ENCODE measurements at places on chromosomes 13 and 19. TPM values are rescaled to one million over a fixed set of nuclear protein-coding genes. Genes with fewer than 3 reads are reported as not detected.

Gene MEDAG
- not detected for total RNA-seq

Gene CGB5
- total RNA-seq, result not detected

Gene FGF22
- 0.72 TPM for total RNA-seq

GRCh38 chr13:107836685-107837084, 378.7 kb downstream of the LIG4 start:
- no peaks in the 10 kb centered on the region for H3K36me3 ChIP-seq
- no peak overlapping the region for H3K4me3 ChIP-seq

DNA sequence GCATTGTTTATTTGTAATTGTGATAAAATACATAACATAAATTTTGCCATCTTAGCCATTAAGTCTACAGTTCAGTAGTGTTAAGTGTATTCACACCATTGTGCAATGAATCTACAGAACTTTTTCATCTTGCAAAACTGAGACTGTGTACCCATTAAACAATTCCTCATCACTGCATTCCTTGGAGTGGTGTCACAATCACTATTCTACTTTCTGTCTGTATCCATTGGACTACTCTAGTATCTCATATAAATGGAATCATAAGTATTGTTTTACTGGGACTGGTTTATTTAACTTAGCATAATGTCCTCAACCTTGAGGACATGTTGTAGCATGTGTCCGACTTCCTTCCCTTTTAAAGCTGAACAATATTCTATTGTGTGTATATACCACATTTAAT, 36.8 kb downstream of the UFM1 start:
- H3K36me3 ChIP-seq, result peaks cover 1% of the 10 kb centered on the region
- no peak overlapping the region for H3K4me3 ChIP-seq
- no peak for DNase-seq
- H3K27ac ChIP-seq, result no peak overlapping the region

- peak; percentile 97 for DNase-seq
- peak within 1 kb of the TSS; percentile 99 for H3K27ac ChIP-seq
- peak within 1 kb of the TSS; percentile 98 for H3K4me3 ChIP-seq
- H3K4me1 ChIP-seq, result peaks cover 47% of the 10 kb centered on the region
- H3K27me3 ChIP-seq, result no peaks in the 10 kb centered on the region
Observed at GRCh38 chr19:49473868-49474541, at the start of gene FLT3LG. Gene FLT3LG, plus strand, starts transcription at chr19:49474215. Its CDS starts 425 bp downstream, at chr19:49474640.

GRCh38 chr13:33678906-33679657, 138.9 kb upstream of the RFC3 start:
- DNase-seq, result peak; percentile 29
- peak overlapping the region; percentile 58 for H3K4me3 ChIP-seq
- no peaks in the 10 kb centered on the region for H3K36me3 ChIP-seq
- peaks cover 14% of the 10 kb centered on the region for H3K4me1 ChIP-seq
- no peaks in the 10 kb centered on the region for H3K27me3 ChIP-seq

- H3K27me3 ChIP-seq, result no peaks in the 10 kb centered on the region
- H3K4me1 ChIP-seq, result no peaks in the 10 kb centered on the region
- no peak overlapping the region for H3K27ac ChIP-seq
- DNase-seq, result no peak
Observed at GRCh38 chr19:56347163-56347778, 32.6 kb upstream of the ZSCAN5A start.

- H3K36me3 ChIP-seq, result peaks cover 3% of the 10 kb centered on the region
- H3K4me1 ChIP-seq, result peaks cover 36% of the 10 kb centered on the region
- peak overlapping the region; percentile 62 for H3K27ac ChIP-seq
- no peaks in the 10 kb centered on the region for H3K27me3 ChIP-seq
- H3K4me3 ChIP-seq, result peak overlapping the region; percentile 89
Observed at GRCh38 chr13:112690283-112690929, 568 bp downstream of the ATP11A start.

DNA sequence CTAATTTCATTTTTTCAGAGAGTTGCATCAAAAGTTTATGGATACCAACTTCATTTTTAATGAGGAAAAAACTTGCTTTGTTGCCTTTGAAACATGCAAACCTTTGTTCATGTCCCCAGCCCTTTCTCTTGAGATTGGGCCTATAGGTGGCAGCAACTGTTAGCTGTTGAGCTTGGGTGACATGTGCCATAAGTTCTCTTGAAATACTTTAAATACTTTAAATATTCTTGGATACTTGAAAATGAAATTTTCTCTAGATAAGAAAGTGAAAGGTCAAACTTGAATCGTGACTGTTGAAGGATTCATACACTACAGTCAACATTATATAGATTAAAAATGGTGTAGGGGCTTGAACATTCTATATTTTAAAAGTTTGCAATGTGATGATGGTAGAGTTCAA, 294.9 kb downstream of the NDFIP2 start:
- H3K4me3 ChIP-seq, result no peak overlapping the region
- no peak overlapping the region for H3K27ac ChIP-seq
- no peaks in the 10 kb centered on the region for H3K27me3 ChIP-seq
- no peaks in the 10 kb centered on the region for H3K36me3 ChIP-seq
- no peak for DNase-seq

DNA sequence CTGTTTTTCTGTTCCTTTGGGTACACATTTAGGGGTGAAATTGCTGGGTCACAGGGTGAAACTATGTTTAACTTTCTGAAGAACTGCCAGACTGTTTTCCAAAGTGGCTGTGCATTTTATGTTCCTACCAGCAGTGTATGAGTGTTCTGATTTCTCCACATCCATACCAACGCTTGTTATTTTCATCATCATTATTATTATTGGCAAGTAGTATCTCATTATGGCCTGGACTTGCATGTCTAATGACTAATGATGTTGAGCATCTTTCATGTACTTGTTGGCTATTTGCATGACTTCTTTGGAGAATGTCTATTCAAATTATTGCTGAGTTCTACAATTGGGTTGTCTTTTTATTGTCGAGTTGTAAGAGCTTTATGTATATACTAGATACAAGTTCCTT, 321.8 kb upstream of the HTR2A start:
- H3K4me1 ChIP-seq, result no peaks in the 10 kb centered on the region
- DNase-seq, result no peak
- no peak overlapping the region for H3K27ac ChIP-seq
- H3K4me3 ChIP-seq, result no peak overlapping the region
- H3K27me3 ChIP-seq, result no peaks in the 10 kb centered on the region

GRCh38 chr13:43107780-43108179, 84.4 kb downstream of the DNAJC15 start:
- no peak for DNase-seq
- H3K4me3 ChIP-seq, result no peak overlapping the region
- H3K27me3 ChIP-seq, result no peaks in the 10 kb centered on the region
- no peaks in the 10 kb centered on the region for H3K4me1 ChIP-seq

- peak overlapping the region; percentile 84 for H3K4me3 ChIP-seq
- peaks cover 87% of the 10 kb centered on the region for H3K4me1 ChIP-seq
- peak overlapping the region; percentile 83 for H3K27ac ChIP-seq
Observed at GRCh38 chr13:46170687-46171086, 11.3 kb downstream of the LCP1 start.

DNA sequence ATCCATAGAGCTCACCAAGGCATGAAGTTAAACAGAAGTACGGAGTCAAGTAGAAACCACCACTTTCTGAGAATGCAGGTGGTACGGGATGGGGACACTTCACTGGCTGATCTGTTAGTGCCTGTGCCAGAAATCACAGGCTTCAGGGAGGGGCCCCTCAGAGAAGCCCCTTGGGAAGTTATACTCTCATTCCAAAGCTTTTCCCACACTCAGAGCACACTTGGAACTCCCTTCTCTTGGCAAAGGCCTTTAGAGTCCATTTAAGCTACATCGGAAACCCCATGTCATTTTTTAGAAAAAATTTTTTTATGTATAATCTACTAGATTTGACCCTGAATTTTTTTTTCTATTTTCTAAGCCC, 80.7 kb upstream of the WASF3 start:
- H3K4me3 ChIP-seq, result peak overlapping the region; percentile 70
- H3K4me1 ChIP-seq, result peaks cover 8% of the 10 kb centered on the region
- H3K27me3 ChIP-seq, result peaks cover 3% of the 10 kb centered on the region
- no peak for DNase-seq
- no peaks in the 10 kb centered on the region for H3K36me3 ChIP-seq

- H3K36me3 ChIP-seq, result no peaks in the 10 kb centered on the region
- DNase-seq, result no peak
- H3K4me1 ChIP-seq, result no peaks in the 10 kb centered on the region
- no peak overlapping the region for H3K27ac ChIP-seq
- H3K4me3 ChIP-seq, result no peak overlapping the region
Observed at GRCh38 chr13:78183732-78184131, 265.1 kb upstream of the EDNRB start.

DNA sequence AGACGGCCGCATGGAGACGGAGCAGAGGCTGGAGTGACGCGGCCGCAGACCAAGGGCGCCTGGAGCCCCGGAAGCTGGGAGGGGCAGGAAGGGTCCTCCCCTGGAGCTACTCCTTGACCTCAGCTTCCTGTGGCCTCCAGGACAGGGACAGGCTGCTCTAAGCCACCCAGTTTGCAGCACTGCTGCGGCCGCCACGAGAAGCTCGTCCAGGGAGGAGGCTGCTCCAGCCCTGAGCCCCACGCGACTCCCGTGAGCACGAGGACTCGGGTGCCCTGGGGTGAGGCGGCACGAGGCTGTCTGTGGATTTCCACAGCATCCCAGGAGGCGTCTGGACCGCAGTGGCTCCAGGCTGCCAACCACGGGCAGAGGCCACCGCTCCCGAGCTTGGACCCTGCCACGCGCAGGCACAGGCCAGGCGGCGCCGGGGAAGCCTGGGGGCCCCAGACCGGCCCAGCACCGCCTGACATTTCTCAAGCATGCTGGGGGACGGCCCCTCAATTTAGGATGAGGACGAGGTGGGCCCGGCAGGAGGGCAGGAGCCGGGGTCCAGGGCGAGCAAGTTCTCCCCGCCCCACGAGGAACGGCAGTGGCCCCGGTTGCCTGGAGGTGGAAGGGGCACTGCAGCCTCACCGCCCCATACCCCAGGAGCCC, 10.7 kb downstream of the SBNO2 start:
- H3K4me3 ChIP-seq, result no peak overlapping the region
- H3K27ac ChIP-seq, result no peak overlapping the region
- H3K4me1 ChIP-seq, result no peaks in the 10 kb centered on the region
- H3K36me3 ChIP-seq, result peaks cover 7% of the 10 kb centered on the region
- H3K27me3 ChIP-seq, result no peaks in the 10 kb centered on the region

DNA sequence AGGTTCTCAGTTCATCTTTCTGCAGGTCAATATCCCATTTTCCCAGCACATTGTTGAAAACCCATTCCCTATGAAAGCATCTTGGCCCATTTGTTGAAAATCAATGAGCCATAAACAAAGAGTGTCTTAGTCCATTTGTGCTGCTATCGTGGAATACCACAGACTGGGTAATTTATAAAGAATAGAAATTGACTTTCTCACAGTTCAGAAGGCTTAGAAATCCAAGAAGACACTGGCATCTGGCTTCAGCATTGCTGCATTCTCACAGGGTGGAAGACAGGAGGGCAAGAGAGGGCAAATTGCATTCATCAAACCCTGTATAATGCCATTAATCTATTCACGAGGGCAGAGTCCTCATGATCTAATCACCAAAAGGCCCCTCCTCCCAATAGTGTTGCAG, 34.1 kb downstream of the ZNF823 start:
- no peak overlapping the region for H3K27ac ChIP-seq
- H3K27me3 ChIP-seq, result no peaks in the 10 kb centered on the region

DNA sequence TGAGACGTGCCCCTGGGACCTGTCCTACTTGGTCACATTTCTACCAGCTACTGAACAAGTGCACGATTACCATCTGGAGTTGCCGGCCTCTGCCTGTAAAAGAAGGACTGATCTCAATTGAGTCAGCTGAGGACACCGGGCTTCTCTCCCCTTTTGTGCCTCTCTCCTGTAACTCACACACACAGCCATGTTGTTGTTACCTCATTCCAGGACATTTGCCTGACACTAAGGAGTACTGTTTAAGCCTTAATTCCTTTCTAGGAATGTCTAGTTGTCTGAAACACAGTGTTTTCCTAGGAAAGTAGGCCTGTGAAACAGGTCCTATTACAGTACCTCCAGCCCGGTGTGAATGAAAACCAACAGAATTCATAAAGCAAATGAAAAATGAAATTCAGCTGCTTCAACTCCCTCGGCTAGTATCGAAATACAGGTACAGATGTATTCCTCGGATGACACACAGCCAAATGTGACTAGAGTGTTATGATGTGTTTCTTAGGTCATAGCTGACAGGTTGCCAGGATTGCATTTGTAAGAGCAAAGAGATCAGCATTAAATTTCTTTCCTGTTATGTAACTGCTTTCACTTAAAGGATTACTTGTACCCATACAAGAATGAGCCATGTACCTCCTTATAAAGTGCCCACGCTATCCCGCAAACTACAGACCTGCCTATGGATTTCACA, 152.0 kb upstream of the IRS2 start:
- no peaks in the 10 kb centered on the region for H3K4me1 ChIP-seq
- H3K4me3 ChIP-seq, result no peak overlapping the region
- H3K27me3 ChIP-seq, result peaks cover 1% of the 10 kb centered on the region
- no peaks in the 10 kb centered on the region for H3K36me3 ChIP-seq

- H3K36me3 ChIP-seq, result no peaks in the 10 kb centered on the region
- H3K27me3 ChIP-seq, result peaks cover 26% of the 10 kb centered on the region
- peaks cover 3% of the 10 kb centered on the region for H3K4me1 ChIP-seq
- DNase-seq, result no peak
- H3K27ac ChIP-seq, result no peak overlapping the region
- no peak overlapping the region for H3K4me3 ChIP-seq
Observed at GRCh38 chr19:46481223-46481848, 10.0 kb upstream of the PNMA8A start.

GRCh38 chr19:4553775-4554174, 5.7 kb downstream of the SEMA6B start:
- no peaks in the 10 kb centered on the region for H3K36me3 ChIP-seq
- no peak overlapping the region for H3K4me3 ChIP-seq
- DNase-seq, result no peak
- no peaks in the 10 kb centered on the region for H3K4me1 ChIP-seq
- H3K27ac ChIP-seq, result no peak overlapping the region
- H3K27me3 ChIP-seq, result peaks cover 1% of the 10 kb centered on the region

DNA sequence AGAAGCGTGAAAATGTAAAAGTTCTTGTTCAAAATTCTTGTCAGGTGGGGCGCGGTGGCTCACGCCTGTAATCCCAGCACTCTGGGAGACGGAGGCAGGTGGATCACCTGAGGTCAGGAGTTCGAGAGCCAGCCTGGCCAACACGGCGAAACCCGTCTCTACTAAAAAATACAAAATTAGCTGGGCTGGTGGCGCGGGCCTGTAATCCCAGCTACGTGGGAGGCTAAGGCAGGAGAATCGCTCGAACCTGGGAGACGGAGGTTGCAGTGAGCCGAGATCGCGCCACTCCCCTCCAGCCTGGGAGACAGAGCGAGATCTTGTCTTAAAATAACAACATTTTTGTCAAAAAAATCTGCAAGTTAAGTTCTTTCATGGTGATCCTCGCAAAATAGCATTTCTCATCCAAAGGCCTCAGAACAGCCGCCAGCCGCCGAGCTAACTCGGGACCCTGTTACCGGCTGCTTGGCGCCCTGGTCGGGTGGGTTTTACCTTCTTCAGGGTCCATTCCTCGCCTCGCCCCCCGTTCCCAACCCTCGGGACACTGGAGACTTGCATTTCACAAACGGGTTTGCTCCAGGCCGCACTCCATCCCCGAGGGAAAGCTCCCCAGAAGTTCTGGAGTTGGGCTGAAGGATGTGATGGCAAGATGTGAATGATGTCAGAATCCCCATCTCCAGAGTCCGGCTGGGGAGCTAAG, 1.6 kb downstream of the LATS2 start:
- H3K36me3 ChIP-seq, result peaks cover 1% of the 10 kb centered on the region
- peak overlapping the region; percentile 48 for H3K4me3 ChIP-seq
- peaks cover 6% of the 10 kb centered on the region for H3K4me1 ChIP-seq
- no peak for DNase-seq
- no peak overlapping the region for H3K27ac ChIP-seq
- peaks cover 61% of the 10 kb centered on the region for H3K27me3 ChIP-seq

All from activated naive CD8-positive, alpha-beta T cell treated with anti-CD3 and anti-CD28 coated beads, Interleukin-2, amount 10 ng/mL, durations not matched to agents 7 days and 5 days (primary cell).